ENCODE measurements at places on chromosomes 5 and 9.

- no peak for DNase-seq
Measured at GRCh38 chr5:132310141-132310834, 16.1 kb downstream of the SLC22A4 start.

DNA sequence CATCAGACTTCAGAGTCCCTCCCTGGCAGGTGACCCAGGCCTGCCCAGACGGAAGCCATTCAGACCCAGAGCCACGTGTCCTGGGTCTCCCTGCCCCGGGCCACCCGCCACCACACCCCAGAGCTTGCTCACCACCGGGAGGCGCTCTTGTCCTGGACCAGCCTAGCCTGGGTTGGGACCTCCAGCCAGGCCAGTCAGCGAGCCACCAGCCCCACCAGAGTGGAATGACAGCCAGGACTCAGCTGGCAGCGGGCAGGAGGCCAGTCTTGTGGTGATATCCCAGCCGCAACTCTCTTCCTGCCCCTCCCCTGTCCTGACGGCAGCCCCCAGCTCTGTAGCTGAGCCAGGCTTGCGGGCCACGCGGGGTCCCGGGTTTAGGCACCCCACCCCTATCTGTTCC lies 1.7 kb upstream of the PTGDS start:
- no peak for DNase-seq

DNA sequence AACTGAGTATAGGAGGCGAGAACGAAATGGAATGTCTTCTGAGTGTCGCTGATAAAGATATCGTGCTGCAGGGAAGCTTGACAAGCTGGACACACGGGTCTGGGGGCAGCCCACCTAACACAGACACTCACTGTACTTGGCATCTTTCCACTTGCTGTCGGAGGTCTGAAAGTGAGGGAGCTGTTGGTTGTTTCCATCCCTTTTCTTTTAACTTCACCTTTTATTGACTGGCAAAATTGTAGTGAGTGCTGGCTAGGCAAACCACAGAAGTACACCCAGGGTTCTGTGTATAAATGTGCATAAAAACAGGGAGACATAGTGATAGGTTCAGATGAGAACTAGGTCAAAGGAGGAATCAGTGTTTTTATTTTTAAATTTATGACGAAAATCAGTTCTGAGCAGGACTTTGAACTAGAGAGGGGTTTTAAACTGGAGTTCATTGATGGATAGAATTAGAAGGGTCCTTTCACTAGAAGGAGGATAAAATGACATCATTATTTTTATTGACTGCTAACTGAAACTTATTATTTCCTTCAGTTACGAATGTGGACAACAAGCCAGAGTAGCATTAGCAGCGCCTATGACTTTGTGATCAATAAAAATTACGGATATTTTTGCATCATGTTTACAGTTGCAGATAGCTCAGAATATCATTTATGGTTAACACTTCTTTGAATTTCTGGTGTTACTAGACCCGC lies 817 bp downstream of the GAPVD1 start:
- no peak for DNase-seq

GRCh38 chr5:68431601-68432337 lies 216.2 kb downstream of the PIK3R1 start:
- DNase-seq, result no peak

DNA sequence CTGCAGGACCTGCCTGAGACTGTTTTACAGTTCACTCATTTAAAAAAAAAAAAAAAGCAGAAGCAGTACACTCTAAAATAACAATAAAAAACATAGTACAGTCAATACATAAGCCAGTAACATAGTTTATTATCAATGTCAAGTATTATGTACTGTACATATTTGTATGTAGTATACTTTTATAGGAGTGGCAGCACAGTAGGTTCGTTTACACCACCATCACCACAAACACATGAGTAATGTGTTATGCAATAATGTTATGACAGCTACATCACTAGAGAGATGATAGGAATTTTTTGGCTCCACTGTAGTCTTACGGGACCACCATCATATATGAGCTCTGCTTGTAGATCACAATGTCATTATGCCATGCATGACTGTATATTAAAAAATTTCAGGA lies 462.8 kb downstream of the ISL1 start:
- no peak for DNase-seq

DNA sequence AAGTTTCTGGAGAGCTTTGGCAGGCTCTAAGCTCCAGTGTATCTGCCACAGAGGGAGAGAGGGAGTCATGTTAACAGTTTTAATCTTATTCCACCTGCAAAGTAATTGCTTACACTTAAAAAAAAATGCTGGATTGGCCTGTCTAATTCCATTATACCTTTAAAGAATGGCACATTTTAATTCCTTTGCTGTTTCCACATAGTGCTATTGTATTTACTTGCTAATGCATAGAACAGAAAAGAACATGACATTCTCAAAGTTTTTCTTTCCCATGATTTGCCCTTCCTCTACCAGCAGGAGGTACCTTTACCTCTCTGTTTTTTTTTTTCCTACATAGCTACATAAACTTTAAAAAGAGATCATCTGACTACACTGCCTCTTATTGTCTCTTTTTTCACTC lies 318.0 kb downstream of the GLIS3 start:
- no peak for DNase-seq

GRCh38 chr9:764105-764524 lies 77.4 kb upstream of the DMRT1 start:
- DNase-seq, result no peak

- DNase-seq, result no peak
Measured at GRCh38 chr5:54360089-54360488, 49.7 kb upstream of the ARL15 start.

- no peak for DNase-seq
Measured at GRCh38 chr5:17249029-17249634, 31.7 kb downstream of the BASP1 start.

DNA sequence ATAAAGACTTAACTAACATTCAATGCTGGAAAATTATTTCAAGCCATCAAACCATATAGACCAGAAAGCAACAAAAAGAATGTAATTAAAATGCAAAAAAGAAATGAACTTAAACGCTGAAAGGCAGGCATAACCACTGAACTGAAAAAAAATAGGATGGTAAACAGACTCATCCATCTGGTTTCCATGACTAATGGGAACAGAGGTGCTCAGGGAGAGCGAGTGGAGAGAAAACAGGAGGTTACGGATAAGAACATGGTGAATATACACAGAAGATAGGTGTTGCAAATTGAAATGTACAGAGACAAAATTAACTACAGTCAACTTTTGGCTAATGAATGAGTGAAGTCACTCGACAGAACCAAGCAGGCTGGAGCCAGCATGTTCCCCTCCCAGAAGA lies 43.5 kb upstream of the RNF38 start:
- DNase-seq, result no peak

DNA sequence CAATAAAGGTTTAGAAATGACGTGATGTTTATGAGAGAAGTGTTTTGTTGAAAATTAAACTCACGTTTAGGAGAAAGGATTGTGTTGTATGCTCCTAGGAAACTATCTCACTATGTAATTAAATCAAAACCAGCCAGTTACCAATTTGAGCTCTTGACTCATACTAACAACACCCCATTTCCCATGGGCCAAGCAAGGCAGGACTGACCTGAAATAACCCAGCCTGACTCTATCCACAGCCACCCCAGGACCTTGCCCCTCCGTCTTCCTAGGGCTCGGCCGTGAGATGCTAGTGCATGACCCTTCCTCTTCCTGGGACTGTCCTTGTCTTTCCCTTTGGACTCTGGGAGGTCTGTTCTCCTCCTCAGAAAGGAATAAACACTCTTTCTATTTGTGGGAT lies 16.4 kb downstream of the TLR4 start:
- DNase-seq, result no peak

DNA sequence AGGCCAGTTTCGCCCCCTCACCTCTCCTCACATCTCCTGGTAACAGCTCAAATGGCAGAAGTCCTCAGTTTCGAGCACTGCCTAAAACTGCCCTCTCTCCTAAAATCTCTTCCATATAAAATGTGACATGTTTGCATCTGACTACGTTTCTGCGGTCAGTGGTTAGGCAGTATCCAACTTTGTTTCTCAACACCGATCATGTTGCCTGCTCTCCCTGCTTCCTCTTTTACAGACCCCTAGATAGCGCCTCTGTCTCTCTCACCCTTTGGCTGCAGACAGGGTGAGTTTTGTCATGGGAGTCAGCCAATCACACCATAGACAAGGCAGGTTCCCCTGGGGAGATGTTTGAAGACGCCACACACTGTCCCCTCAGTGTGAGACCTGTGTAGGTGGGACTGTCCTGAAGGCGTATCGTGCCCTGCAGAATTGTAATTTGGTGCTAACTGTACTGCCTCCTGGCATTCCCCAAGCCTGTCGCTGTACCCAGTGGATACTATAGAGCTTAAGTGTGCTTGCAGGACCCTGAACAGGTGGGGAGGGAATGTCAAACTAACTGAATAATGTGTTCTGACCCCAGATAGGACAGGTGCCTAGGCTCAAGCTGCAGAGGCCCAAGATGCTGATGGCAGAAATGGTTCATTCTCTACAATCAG lies 1.1 kb downstream of the HEXB start:
- DNase-seq, result no peak

DNA sequence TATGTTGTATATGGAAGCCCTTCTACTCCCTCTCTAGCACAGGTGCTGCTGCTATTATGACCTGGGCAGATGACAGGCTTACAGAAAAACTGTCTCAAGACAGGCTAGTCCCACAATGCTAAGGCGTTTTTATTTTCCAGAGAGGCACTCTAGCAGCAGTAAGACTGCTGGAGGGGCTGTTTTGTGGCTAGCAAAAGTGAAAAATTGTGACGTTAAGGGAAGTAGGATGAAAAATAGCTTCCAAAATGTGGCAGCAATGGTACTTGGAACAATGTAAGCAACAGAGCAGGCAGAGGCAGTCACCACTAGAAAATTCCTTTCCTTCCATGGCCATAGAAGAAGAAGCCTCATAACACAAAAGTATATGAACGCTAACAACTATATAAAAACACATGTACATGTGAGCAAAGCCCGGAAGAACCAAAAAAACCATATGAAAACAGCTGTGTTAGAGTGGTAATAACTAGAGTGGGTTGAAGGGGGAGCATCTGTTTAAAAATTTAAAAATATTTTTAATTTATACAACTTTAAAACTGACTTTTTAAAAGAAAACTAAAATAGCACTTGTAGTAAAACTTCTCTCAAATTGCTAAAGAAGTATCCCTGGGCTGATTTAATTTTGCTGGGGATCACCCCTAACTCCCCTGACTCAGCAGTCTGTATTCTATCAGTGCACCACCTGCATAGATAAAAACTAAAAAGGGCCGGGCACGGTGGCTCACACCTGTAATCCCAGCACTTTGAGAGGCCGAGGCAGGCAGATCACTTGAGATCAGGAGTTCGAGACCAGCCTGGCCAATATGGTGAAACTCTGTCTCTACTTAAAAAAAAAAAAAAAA lies 30.6 kb downstream of the CLINT1 start:
- no peak for DNase-seq

DNA sequence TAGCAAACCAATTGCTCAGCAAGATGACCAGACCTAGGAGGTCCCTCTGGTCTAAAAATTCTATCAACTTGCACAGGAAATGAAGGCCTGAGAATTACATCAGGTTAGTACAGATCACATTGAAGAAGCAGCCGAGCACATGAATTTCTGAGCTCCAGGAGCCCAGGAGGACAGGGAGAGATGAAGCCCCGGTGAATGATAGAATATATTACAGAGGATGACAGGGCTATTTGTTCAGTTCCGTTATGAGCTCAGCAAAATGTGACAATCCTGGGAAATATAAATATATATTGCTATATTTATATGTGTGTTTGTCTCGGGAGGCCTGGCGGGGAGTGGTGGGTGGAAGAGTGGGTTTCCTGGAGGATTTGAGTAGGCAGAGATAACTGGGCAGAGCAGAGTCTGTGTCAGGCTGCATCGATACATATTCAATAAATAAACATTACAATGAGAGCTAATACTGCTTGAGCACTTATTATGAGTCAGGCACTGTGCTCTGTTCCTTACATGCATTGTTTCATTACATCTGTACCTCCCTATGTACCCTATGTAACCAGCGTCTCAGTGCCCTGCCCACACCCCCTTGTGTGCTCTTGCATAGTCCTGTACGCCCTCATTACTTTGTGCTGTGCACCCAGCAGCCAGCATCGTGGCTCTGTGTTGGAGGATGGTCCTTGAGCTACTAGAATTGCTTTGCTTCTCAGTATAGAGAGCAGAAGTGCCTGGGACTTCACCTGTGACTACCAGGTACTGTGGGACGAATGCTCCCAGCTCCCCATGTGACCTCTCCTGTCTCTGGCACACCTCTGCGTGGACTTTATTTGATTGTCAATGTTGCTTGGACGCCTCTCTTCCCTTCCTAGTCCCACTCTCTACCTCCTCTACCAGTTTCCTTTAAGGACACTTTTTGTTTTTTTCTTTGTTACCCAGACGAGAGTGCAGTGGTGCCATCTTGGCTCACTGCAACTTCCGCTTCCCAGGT lies 58.1 kb upstream of the KLF9 start:
- DNase-seq, result no peak

GRCh38 chr5:138353560-138354080 lies 1.1 kb downstream of the KDM3B start:
- DNase-seq, result no peak

- no peak for DNase-seq
Measured at GRCh38 chr9:127716412-127716811, 533 bp downstream of the TTC16 start.

- DNase-seq, result no peak
Measured at GRCh38 chr5:80204808-80205614, 50.8 kb downstream of the SERINC5 start.

DNA sequence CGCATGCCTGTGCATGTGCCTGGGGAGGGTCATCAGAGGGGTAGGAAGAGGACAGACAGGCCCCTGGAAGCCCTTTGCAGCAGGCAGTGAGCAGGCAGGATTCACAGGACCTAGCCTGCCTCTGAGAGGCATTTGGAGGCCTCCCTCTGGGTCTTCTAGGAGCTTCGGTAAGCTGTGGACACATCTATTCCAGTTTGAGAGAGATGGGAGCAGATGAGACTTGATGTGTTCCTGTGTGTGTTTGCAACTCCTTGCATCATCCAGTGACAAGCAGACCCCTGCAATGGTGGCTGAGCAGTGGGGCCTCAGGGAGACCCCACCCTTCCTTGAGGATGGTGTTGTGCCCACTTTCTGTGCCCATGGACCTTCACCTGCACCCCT lies 64.0 kb downstream of the GADD45G start:
- no peak for DNase-seq

- no peak for DNase-seq
Measured at GRCh38 chr9:12060067-12060466, 633.1 kb upstream of the TYRP1 start.

GRCh38 chr5:178438796-178439195 lies 151.4 kb downstream of the COL23A1 start:
- DNase-seq, result no peak

- no peak for DNase-seq
Measured at GRCh38 chr9:93254806-93255493, 71.0 kb downstream of the WNK2 start.

GRCh38 chr5:53929570-53929969 lies 369.1 kb downstream of the NDUFS4 start:
- DNase-seq, result no peak

DNA sequence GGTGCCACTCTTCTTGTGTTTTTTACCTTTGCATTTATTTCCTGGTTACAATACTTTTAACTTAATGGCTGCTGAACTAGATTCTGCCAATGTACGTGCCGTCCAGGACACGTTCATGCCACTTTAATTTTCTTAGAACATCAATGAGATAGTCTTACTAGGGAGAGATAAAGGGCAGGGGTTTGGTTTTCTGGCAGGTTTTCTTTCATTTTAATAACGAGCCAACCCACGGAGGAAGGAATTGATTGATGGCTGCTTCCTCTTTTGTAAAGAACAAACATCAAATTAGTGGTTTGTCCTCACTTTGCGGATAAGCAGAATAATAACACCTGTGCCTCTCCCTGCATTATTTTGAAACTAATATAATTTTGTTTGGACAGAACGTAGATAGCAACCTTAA lies 135.7 kb downstream of the DOCK8 start:
- no peak for DNase-seq

GRCh38 chr5:152456815-152457443 lies 51.9 kb upstream of the NMUR2 start:
- DNase-seq, result no peak

All from activated CD8-positive, alpha-beta memory T cell treated with anti-CD3 and anti-CD28 coated beads for 1 hour (primary cell).